ENCODE measurements at places on chromosomes 13 and 19.

DNA sequence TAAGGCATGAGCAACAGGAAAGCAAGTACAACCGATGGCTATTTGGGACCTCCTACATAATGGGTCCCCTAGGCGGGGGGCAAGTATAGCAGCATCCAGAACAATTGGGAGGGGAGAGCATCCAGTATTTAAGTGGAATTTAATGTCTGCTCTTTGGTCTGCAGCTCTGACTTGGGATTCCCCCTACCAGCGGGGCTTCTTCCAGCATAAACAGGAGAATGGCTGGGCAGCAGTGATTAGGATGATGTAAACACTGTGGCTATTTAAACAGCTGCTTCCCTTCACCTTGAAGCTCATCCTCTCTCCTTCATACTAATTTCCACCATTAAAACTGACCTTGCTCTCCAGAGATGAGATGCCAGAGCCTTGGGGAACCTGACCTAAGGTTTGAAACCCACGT, 73.9 kb upstream of the OXGR1 start:
- DNase-seq, result no peak

- DNase-seq, result no peak
Observed at GRCh38 chr19:51824281-51825005, 29.5 kb downstream of the FPR3 start.

- no peak for DNase-seq
Observed at GRCh38 chr19:48480183-48480557, 11.0 kb downstream of the CYTH2 start.

GRCh38 chr13:90415902-90416301, 931.6 kb upstream of the MIR17HG start:
- no peak for DNase-seq

- no peak for DNase-seq
Observed at GRCh38 chr13:91710733-91711132, 312.3 kb downstream of the GPC5 start.

DNA sequence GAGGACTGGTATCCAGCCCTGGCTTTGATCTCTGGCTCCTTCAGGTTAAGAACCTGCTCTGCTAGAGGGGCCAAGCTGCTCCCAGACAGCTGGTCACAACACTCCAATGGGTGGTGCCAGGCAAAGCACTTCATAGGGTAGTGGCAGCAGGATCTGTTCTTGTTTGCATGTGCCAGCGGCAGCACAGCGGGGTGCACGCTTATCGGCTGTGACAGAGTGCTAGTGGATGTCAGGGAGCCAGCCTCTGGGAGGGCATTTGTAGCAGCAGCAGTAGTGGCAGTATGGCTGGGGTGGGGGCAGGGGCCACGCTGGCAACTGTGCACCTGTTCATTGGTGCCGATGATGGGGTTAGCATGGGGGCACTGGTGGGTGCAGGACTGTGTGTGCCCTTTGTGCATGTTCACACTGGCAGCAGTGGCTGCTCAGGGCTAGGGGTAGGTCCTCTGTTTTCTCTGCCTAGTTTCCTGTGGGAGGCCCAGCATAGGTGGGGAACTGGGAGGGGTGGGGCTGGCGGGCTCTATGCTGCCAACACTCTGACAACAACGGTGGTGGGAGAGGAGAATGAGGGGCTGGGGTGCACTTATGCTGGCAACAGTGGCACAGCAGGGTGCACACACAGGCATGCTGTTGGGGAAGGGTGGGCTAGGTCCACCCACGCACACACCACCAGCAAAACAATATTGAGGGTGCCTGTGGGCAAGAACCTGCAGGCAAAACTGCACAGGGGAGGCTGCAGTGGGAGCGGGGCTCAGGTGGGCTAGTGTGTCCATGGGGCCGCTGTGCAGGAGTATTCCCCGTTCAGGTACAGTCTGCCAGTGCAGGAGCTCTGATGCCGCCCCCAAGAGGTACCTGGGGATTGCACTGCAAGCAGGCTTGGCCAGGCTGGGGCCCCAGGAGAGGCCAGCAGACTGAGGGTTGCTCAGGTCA, 19.3 kb downstream of the AP1M1 start:
- DNase-seq, result no peak

DNA sequence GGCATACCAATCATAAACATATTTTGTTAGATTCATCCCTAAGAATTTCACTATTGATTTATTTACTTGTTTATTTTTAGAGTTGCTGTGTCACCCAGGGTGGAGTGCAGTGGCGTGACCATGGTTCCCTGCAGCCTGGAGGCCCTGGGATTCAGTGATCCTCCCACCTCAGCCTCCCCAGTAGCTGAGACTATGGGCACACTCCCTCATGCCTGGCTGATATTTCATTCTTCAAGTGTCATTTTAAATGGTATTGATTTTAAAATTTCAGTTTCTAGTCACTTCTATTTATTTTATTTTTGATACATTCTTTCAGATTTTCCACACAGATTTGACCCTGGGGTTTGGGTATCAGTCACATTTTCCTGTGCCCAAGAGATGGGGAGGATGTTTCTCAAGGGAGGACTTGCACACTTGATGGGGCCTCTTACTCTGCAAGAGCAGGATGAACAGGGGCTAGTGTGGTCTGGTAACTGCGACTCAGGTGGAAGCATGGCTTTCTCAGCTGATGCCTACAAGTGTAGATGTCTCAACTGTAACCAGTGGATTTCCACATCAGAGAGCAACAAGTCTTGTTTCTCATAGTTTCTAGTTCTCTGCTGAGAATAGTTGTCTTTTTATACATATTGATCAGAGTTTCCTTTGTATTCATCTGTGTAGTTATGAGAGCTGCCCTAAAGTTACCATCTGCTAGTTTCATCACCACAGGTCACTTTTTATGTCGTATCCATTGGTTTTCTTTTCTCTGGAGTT, 40.2 kb downstream of the CCNE1 start:
- DNase-seq, result no peak

- no peak for DNase-seq
Observed at GRCh38 chr19:48061401-48062344, 17.8 kb upstream of the CABP5 start.

GRCh38 chr13:85549819-85550218, 249.4 kb downstream of the SLITRK6 start:
- DNase-seq, result no peak

DNA sequence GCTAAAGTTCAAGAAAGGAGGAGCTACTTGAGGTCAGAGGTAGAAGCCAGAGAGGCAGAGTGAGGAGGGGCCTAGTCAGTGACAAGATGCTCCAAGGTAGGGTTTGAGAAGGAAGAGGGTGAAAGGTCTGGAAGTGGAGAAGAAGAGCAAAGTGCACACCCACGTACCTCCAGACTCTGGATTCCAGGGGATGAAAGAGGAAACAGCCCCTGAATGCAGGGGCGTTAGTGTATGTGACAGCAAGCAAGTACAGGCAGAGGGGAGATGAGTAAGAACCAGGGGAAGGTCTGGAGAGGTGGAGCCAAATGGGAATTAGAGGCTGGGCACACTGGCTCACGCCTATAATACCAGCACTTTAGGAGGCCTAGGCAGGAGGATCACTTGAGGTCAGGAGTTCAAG, 8.7 kb downstream of the RPS28 start:
- DNase-seq, result no peak

- no peak for DNase-seq
Observed at GRCh38 chr13:46373623-46374022, 13.4 kb downstream of the RUBCNL start.

GRCh38 chr13:89322466-89322865, 1651.3 kb downstream of the SLITRK5 start:
- no peak for DNase-seq

GRCh38 chr13:110525328-110526319, 35.9 kb downstream of the RAB20 start:
- DNase-seq, result peak; percentile 100

- DNase-seq, result no peak
Observed at GRCh38 chr13:46778095-46778494, 18.9 kb downstream of the ESD start.

DNA sequence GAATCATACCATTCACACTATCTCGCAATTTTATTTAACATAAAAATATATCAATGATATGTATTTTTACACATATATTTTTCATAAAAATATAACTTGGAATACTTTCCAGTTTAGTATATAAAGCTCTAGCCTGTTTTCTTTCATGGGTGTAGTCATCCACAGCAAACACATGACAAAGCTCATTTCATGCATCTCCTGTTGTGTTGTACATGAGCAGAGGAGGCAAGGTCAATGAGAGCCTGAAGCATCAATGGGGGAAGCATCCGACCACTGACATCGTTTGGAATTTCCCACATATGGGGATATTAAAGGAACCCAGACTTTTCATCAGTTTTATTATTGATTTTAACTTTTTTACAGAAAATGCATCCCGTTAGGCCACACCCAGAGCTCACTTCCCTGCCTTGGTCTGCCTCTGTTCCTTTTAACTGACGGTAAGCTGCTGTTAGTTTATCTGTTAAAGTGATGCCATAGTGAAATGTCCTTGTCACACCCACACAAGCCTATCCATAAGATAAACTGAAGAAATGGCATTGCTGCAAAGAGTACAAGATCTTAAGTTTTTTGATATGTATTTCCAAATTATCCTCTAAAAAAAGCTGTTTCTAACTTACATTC, 44.0 kb downstream of the MIPEP start:
- DNase-seq, result no peak

Data from NCI-H187 (cell line).